ENCODE measurements at places on chromosomes 3 and 15.

DNA sequence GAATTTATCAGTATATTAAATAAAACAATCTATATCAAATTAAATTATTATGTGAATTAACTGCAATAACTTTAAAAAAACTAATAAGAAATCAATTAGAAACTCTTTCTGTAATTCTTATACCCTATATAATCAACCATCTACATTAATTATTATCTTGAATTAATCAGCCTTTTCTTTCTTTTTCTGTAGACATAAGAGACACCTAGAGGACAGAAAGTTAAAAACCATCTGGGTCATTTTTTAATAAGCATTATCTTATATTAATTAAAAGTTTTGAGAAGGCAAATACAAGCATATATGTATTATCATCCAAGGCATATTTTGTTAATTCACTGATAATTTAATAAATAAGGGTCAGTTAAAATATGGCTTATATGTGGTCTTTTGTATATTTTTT, 24.2 kb upstream of the SLC25A26 start:
- DNase-seq: no peak

DNA sequence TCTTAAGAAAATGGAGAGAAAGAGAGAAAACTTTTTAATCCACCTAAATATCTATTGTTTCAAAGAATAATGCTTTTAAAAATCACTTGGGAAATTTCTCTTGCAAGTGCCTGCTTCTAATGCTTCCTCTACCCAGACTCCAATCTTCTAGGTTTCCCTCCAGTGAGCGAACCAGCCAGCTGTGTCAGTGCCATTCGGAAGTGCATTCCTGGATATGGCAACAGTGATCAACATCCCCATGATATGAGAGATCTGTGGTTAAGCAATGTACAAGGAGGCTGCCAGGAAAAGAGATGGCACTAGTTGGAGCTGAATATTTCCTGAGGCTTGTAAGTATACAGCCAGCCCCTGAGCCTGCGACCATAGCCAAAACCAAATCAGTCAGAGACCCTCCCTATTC, 53.3 kb upstream of the KCNMB2 start:
- no peak for DNase-seq

DNA sequence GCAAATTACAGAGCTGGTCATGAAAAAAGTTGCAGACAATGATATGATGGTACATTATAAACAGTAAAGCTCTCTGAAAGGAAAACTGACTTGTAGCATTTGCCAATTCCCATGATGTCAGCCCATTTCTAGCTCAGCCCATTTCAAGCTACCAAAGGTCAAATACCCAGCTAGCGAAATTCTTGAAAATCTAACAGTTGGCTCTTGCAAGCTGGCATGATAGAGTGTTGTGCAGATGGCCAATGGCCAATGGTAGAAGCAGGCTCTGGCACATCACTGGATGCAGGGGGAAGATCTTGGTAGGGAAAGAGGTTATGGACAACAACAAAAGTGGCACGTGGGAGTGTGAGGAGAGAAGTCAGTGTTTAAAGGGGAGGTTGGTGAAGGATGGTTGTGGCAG, 36.7 kb downstream of the RASGRF1 start:
- no peak for DNase-seq

GRCh38 chr15:79172801-79173460, 82.4 kb upstream of the RASGRF1 start:
- no peak for DNase-seq

GRCh38 chr3:179063945-179064560, 7.6 kb downstream of the ZMAT3 start:
- no peak for DNase-seq

GRCh38 chr3:193048127-193048526, 130.5 kb upstream of the MB21D2 start:
- DNase-seq: no peak

DNA sequence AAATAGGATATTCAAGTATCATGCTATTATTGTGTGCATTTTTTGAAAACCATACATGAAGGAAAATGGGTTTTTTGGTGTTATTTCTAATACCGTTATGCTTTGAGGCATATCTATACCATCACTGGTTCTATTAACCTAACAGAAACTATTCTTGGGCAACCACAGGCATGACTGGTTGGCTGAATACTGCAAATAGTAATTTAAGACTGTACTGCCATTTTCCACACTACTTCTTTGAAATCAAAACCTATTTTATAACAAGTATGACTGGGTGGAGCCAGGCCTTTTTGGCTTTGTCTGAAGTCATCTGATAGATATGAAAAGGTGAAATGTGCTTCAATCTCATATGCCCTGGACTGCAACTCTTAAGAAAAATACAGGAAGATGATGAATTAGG, 115.1 kb downstream of the ULK4 start:
- peak; percentile 37 for DNase-seq

- DNase-seq: no peak
These were observed 22.2 kb upstream of the DNAJC13 start for GRCh38 chr3:132395126-132395525.

DNA sequence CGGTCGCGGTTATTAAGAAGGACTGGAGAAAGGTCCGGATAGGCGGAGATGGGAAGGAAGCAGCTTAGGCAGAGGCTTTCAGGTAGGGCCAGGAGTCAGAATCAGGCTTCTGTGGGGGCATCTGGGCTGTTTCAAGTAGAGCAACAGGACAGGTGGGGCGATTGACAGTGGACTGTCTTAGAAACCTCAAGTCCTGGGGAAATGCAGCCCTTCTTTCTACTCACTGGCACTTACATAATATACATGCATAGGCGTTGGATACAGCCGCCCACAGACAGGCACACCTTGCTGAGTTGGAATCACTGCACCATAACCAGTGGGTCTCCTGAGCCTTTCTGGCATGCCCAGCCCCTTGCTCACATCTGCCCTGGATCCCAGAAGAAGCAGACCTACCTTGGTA, 730 bp downstream of the MYD88 start:
- no peak for DNase-seq

DNA sequence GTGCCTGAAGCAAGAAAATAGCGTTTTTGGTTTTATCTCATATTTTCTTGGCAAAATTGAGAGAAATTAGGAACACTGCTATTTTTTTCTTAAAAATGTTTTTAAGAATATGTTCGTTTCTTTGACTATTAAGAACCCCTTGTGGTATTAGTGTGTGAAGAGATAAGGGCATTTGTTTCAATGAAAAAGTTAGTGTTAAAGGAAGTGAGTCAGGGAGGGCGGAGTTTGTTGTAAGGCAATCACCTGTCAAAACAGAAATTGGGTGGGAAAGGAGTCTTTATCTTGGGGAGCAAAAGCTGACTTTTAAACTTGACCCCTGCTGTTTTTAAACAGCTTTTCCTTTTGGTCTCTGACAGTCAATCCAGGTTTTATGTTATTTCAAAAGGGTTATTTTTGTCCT, 4.2 kb downstream of the RAP2B start:
- DNase-seq: peak; percentile 47

DNA sequence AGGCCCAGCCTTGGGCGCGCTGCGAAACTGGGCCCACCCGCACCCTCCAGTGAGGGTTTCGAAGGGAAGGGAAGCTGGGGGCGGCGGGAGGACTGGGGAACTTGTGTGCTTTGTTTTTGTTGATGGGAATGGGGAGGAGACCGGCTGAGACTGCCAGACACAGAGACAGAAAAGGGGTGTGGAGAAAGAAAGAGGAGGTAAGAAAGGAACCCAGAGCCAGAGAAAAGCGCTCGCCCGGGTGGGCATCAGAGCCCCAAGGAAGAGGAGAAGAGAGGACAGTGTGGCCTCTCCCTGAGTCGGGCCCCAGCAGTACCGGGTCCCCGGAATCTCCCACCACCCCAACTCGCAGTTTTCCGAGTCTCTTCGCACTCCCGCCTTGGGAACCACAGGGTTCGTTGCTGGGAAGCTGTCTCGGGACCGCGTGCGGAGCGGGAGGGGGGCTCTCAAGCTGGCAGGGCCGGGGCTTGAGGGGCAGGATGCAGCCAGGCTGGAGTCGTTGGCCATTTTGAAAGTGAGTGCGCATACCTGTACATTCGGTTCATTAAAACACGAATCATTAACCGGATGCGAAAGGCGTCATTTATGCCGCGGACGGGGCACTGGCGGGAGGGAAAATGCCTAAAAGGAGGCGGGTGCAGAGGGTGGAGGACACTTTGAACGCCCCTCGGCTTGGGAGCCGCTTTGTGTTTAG, 3.1 kb downstream of the SKOR1 start:
- no peak for DNase-seq

DNA sequence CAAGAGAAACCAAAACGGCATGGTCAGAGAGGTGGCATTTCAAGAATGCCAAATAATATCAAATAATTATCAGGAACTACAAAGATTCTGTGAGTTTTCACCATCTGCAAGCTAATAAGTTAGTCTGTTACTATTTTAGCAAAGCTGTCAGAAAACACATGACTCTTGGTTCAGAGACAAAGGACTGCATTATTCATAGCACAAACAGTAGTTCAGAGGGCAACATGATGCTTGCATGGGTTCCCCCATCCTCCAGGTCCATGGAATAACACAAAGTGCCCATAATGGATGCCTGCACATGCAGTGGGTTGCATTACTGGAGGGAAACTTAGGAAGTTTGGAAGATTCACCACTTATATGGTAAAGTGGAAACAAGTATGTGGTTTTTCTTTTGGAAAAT, 228.8 kb upstream of the ALCAM start:
- DNase-seq: no peak

- DNase-seq: no peak
These were observed 380 bp upstream of the ALS2CL start for GRCh38 chr3:46693892-46694226.

- DNase-seq: no peak
These were observed 69.4 kb downstream of the SLCO3A1 start for GRCh38 chr15:91922646-91923547.

DNA sequence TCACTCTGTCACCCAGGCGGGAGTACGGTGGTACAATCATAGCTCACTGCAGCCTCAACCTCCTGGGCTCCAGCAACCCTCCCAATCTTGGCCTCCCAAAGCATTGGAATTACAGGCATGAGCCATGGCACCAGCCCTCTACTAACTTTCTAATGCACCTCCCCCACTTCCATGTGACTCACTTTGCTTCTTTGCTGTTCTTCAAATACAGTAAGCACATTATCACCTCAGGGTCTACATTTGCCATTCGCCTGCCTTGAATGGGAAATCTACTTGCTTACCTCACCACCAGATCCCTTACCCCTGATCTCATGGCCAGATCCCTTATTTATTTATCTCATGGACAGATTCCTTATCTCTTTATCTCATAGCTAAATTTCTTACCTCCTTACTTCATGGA, 235.3 kb downstream of the KCNMB2 start:
- DNase-seq: no peak

GRCh38 chr3:123110976-123111615, 44.3 kb downstream of the PDIA5 start:
- no peak for DNase-seq

DNA sequence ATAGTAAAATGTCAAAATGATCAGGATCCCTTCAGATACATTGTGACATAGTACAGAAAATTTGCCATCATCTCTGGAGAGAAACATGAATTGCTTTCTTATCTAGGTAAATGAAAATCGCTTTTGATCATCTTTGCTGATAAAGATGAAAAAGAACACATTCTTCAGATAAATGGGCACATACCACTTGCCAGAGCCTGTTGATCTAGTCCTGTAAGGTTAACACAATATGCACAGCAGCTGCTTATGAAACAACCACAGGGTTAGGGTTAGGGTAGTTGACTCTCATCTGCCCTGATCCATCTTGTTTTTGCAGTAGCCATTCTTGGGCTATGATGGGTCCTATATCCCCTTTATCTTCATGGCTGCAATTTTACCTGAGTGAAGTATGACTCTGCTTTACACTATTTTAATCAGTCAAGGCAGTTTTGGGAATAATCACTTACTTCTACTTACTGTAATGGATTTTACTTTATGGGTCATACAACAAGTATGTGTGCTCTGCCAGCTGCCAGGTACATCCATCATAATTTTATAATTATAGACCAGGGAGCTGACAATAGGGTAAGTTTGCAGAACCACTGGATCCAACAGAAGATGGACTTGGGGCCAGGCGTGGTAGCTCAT, 12.6 kb upstream of the SPINK8 start:
- DNase-seq: no peak

DNA sequence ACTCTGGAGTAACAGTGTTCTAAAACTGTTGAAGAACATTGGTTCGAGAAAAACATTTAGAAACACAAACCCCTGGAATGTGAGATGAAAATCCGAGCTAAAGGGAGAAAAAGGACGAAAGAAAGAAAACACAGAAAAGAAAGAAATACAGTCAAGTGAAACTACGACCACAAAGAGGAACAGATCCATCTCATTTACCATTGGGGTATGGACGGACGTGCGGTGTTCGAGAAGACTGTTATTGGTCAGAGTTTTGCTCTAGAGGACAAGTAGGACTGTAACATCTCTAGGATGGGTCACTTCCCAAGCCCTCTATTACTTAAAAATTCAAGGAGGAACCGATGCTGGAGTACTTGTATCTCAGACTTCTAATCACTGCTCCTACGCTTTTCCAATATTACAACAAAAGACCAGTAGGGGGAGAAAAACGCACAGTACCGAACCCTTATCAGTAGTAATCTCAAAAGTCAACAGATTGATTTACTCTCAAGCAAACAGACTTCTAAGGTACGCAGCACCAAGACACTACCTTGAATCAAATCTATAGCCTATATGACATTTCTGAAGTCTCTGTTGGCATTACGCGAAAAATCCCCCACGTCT, 1.1 kb upstream of the PIK3CA start:
- peak; percentile 64 for DNase-seq

DNA sequence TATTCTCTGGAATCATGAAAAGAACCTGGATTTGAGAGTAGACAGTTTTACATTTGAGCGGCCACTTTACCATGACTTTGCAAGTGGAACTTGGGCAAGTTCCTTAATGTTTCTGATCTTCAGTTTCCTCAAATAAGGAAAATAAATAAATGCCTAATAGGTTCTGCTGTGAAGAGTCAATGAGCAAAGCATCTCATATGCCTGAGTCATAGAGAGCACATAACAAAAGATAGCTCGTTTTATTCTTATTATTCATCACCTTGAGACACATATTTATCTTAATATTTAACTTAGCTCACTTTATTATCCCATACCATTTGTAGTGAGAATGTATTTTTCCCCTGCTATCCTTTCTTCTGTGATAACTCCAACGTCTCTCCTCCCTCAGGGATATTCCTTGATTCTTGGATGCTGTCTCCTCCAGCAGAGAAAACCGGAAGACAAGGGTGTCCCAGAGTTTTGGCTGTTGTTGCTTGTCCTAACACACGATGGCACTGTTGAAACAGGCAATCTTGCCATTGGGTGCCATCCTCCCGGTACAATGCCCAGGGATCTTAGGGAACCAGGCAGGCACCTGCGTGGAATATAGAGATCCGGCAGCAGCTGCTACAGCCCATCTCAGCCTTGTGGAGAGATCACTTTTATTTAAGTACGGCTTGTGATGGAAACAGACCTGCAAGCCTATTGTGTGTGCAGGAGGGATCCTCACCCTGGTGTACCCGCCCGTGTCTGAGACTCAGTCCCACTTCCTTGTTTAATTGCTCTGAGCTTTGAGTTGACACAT, 33.3 kb upstream of the VPS33B start:
- DNase-seq: peak; percentile 39

- DNase-seq: peak; percentile 27
These were observed 87.3 kb upstream of the C15orf61 start for GRCh38 chr15:67433495-67434099.

DNA sequence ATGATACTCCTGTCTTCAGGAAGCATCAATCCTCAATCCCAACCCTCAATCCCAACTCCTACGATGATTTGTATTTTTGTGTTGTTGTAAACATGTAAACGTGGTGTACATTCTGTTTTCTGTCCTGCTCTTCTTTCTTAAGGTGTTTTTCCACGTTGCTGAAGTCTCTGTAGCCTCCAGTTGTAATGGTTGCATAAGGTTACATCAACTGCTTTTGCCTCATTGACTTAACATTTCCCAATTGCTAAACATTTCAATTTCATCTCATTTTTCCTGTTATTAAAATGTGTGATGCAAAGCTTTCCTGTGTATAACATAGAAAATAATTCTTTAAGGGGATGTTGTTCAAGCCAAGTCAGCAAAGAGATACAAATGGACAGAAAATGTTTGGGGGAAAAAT, 33.4 kb downstream of the HRH1 start:
- DNase-seq: no peak
